ENCODE measurements at places on chromosomes 6 and 20. TPM values are rescaled to one million over a fixed set of nuclear protein-coding genes. Genes with fewer than 3 reads are reported as not detected.

SASH1 gene
- 0.75 TPM for total RNA-seq

PRSS16 gene
- 0.69 TPM for total RNA-seq

GRCh38 chr6:124203812-124204167 is 400.1 kb downstream of the NKAIN2 start:
- DNase-seq = no peak

FERMT1 gene
- not detected for total RNA-seq

GSTA3 gene
- total RNA-seq = not detected

DNA sequence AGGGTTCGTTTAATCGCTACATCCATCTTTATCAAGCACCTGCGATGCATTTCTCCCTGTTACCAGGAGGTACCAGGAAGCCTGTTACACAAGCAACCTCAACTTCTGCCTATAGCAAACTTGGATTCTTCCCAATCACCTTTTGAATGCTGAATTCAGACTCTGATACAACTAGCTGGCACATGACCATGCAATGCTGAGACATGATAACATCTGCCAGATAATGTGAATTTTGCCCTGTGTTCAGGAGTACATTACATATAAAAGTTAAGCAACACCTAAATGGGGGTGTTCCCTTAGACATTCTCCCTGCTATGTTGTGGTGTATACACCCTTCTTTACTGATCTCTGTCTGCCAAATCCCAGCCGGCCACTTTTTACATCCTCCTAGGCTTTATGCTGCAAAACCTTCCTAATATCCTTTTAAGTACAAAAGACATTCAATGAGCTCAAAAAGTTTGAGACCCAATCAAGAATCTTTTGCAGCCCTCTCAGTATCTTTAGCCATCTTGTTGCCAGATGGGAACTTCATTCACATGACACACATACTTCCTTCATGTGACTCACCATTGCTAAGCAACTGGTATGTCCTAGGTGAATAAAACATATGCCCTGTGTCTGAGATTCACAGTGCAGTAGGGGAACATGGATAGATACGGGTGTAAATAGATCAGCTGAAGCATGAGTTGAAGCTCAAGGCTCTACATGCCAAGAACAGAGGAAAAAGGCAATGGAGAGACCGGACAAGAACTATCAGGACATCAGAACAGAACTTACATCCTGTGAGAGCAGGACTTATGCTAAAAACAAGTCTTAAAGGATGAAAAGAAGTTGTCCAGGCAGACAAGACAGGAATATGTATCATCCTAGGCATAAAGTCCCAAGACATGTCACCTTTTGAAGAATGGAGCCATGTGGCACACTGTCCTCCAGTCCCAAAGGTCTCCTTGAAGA is 84.3 kb downstream of the ZHX3 start:
- no peak for DNase-seq

DAAM2 gene
- total RNA-seq = not detected

DNA sequence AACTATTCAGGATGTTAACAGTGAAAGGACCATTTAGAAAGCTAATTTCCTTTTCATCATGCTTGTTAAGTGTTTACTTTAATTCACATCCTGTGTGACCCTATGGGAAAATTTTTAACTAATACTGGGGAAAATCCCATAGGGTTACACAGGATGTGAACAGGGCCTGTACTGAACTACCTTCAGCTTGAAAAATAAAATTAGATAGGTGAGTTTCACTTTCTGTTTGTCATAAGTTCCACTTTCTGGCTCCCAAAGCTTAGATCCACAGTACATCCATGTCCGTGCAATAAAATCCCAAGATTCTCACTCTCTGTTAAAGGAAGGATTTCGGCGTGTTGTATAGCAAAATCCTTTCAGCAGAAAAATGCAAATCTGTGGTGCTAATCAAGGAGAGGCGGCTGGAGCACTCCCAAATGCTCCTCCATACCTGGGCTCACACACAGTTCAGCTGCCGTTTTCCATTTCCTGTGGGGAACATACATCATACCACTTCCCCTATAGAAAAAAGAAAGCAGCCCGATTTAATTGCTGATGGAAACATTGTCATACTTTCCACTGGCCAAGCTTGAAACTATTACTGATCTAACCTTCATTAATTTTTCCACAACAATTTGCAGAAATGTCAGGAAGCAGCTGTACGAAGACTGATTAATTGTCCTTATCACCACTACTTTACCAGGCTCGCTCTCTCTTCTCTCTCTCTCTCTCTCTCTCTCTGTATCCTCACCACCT is 125.2 kb downstream of the HIVEP2 start:
- DNase-seq = no peak

GRCh38 chr6:100948381-100949133 is 67.4 kb upstream of the ASCC3 start:
- no peak for DNase-seq

DNA sequence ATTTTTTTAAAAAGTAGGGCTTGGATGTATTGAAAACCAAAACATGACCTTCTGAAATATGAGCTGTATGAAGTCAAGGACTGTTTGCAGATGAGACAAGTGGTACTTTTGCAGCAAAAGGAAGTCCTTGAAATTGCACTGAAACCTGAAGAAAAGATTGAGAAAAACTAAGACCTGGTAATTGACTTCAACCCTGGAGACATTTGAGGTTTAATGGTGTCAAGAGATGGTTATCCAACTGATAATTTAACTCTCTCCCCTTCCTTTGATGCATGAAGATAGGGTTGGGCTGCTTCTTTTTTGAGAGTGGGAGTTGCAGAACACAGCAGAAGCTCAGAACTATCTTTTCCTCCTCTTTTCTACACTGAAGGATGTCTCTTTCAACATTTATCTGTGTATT is 180.9 kb upstream of the DTNBP1 start:
- DNase-seq = no peak
